ENCODE measurements at places on chromosomes 3 and 15.

- H3K36me3 ChIP-seq = peaks cover 2% of the 10 kb centered on the region
- H3K27ac ChIP-seq = no peak overlapping the region
- no peaks in the 10 kb centered on the region for H3K4me1 ChIP-seq
- DNase-seq = no peak
- H3K4me3 ChIP-seq = no peak overlapping the region
- H3K27me3 ChIP-seq = no peaks in the 10 kb centered on the region
These were observed 19.0 kb downstream of the SPG21 start for GRCh38 chr15:64970698-64971097.

DNA sequence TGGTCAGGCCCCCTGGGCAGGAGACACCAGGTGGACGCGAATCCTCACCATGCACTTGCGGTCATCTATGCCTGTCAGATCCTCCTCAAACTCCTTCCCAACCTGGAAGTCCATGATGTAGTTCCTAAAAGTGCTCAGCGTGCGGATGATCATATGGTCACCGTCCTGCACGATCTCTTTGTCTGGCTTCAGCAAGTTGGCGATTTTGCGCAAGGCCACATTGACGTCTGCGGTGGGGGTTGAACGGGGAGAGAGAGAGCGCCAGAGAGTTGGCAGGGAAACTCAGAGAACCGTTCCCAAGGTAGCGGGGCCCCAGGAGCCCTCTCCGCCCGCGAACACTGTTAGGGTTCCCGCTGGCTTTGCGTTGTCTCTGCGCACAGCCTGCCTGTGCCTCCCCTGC is 809 bp downstream of the RBP1 start:
- peak; percentile 41 for DNase-seq
- H3K4me1 ChIP-seq = peaks cover 13% of the 10 kb centered on the region
- H3K27me3 ChIP-seq = no peaks in the 10 kb centered on the region
- no peaks in the 10 kb centered on the region for H3K36me3 ChIP-seq

GRCh38 chr15:25609371-25609770 is 170.5 kb upstream of the UBE3A start:
- no peaks in the 10 kb centered on the region for H3K4me1 ChIP-seq
- no peak overlapping the region for H3K4me3 ChIP-seq
- H3K36me3 ChIP-seq = no peaks in the 10 kb centered on the region
- H3K27me3 ChIP-seq = no peaks in the 10 kb centered on the region
- DNase-seq = no peak
- no peak overlapping the region for H3K27ac ChIP-seq

DNA sequence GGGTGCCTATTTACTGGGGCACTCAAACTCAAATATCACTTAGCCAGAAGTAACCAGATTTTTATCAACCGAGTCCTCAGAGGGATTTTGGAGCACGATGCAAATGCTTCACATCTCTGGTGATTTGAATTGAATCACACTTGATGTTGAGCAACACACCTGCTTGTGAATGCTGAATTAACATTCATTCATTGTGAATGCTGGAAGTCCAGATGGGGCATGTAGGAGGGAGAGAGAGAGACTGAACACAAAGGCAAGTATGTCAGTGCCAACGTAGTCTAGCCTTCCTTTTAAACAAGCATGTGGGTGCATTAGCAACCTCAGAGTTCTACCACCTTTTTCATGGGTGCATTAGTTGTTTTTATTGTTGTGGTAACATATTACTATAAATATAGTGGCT is 156.2 kb downstream of the ADAMTSL3 start:
- H3K36me3 ChIP-seq = no peaks in the 10 kb centered on the region
- H3K4me1 ChIP-seq = no peaks in the 10 kb centered on the region
- H3K27ac ChIP-seq = no peak overlapping the region
- no peak overlapping the region for H3K4me3 ChIP-seq
- DNase-seq = no peak

- no peaks in the 10 kb centered on the region for H3K27me3 ChIP-seq
- DNase-seq = peak; percentile 87
- H3K4me1 ChIP-seq = no peaks in the 10 kb centered on the region
- peak within 1 kb of the TSS; percentile 29 for H3K4me3 ChIP-seq
These were observed at the start of gene PEX5L for GRCh38 chr3:180036671-180037455. TSS of gene PEX5L (minus strand) at chr3:180036937. CDS start at chr3:180036599, 338 bp downstream.

GRCh38 chr3:18580268-18580667 is 155.1 kb upstream of the SATB1 start:
- H3K27me3 ChIP-seq = no peaks in the 10 kb centered on the region
- no peak for DNase-seq
- H3K27ac ChIP-seq = no peak overlapping the region
- H3K36me3 ChIP-seq = no peaks in the 10 kb centered on the region
- H3K4me1 ChIP-seq = no peaks in the 10 kb centered on the region

GRCh38 chr3:40186508-40186907 is 123.0 kb upstream of the EIF1B start:
- no peaks in the 10 kb centered on the region for H3K36me3 ChIP-seq
- no peak overlapping the region for H3K4me3 ChIP-seq
- H3K27ac ChIP-seq = no peak overlapping the region
- DNase-seq = no peak

GRCh38 chr3:127929818-127930413 is 14.9 kb downstream of the KBTBD12 start:
- H3K4me1 ChIP-seq = no peaks in the 10 kb centered on the region
- no peak overlapping the region for H3K4me3 ChIP-seq
- H3K36me3 ChIP-seq = no peaks in the 10 kb centered on the region
- DNase-seq = no peak
- H3K27me3 ChIP-seq = no peaks in the 10 kb centered on the region

GRCh38 chr15:40739047-40739446 is 16.0 kb downstream of the RMDN3 start:
- H3K36me3 ChIP-seq = peaks cover 3% of the 10 kb centered on the region
- no peak overlapping the region for H3K4me3 ChIP-seq
- H3K4me1 ChIP-seq = no peaks in the 10 kb centered on the region

GRCh38 chr3:25588441-25589103 is 76.1 kb downstream of the TOP2B start:
- no peak overlapping the region for H3K27ac ChIP-seq
- no peak for DNase-seq
- H3K4me1 ChIP-seq = no peaks in the 10 kb centered on the region
- H3K36me3 ChIP-seq = no peaks in the 10 kb centered on the region

- H3K4me3 ChIP-seq = no peak overlapping the region
- H3K4me1 ChIP-seq = no peaks in the 10 kb centered on the region
- H3K36me3 ChIP-seq = no peaks in the 10 kb centered on the region
- no peak for DNase-seq
- H3K27ac ChIP-seq = no peak overlapping the region
- H3K27me3 ChIP-seq = no peaks in the 10 kb centered on the region
These were observed 150.6 kb upstream of the TGFBR2 start for GRCh38 chr3:30455840-30456239.

All from mesendoderm (in vitro differentiated cells).